ENCODE measurements at places on chromosomes 6 and 20. TPM values are rescaled to one million over a fixed set of nuclear protein-coding genes. Genes with fewer than 3 reads are reported as not detected.

Gene GATA5
- total RNA-seq: not detected

Gene ME1
- total RNA-seq: not detected

DNA sequence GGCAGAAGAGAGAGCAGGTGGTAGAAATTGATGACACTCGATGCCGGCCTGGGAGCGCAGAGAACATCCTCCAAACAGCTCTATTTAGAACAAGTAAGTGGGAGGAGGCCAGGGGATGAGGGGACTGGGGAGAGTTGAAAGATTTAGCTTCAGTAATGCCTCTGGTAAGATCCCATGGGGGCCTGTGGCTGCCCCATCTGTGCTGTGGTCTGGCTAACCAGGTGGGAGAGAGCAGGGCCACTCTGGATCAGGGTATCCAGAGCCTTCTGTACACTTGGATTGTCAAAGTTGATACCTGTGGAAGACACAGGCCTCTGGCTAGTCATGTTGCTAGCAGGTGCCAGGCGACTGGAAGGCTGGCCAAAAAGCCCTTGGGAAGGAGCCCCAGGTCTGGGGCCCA, 27.6 kb downstream of the NCOA5 start:
- peaks cover 63% of the 10 kb centered on the region for H3K36me3 ChIP-seq
- peaks cover 58% of the 10 kb centered on the region for H3K4me1 ChIP-seq
- no peak overlapping the region for H3K4me3 ChIP-seq
- H3K27me3 ChIP-seq: peaks cover 2% of the 10 kb centered on the region

GRCh38 chr20:15835811-15836210, 737.4 kb downstream of the KIF16B start:
- H3K27me3 ChIP-seq: no peaks in the 10 kb centered on the region
- no peak overlapping the region for H3K27ac ChIP-seq
- no peaks in the 10 kb centered on the region for H3K4me1 ChIP-seq
- H3K4me3 ChIP-seq: no peak overlapping the region
- DNase-seq: no peak
- H3K36me3 ChIP-seq: no peaks in the 10 kb centered on the region

GRCh38 chr6:1591926-1592325, 17.8 kb upstream of the FOXC1 start:
- H3K4me1 ChIP-seq: peaks cover 6% of the 10 kb centered on the region
- DNase-seq: no peak
- H3K27me3 ChIP-seq: peaks cover 6% of the 10 kb centered on the region
- no peaks in the 10 kb centered on the region for H3K36me3 ChIP-seq
- no peak overlapping the region for H3K4me3 ChIP-seq
- H3K27ac ChIP-seq: no peak overlapping the region

Gene SOBP
- not detected for total RNA-seq

Gene RPL10A
- 1,327 TPM for total RNA-seq

Gene NR2E1
- total RNA-seq: not detected

Data from CD4-positive, CD25-positive, alpha-beta regulatory T cell (primary cell).